Mesenteric fat pad (tissue), 1 donor: ENCODE measurements at places on chromosomes 13 and 19.

DNA sequence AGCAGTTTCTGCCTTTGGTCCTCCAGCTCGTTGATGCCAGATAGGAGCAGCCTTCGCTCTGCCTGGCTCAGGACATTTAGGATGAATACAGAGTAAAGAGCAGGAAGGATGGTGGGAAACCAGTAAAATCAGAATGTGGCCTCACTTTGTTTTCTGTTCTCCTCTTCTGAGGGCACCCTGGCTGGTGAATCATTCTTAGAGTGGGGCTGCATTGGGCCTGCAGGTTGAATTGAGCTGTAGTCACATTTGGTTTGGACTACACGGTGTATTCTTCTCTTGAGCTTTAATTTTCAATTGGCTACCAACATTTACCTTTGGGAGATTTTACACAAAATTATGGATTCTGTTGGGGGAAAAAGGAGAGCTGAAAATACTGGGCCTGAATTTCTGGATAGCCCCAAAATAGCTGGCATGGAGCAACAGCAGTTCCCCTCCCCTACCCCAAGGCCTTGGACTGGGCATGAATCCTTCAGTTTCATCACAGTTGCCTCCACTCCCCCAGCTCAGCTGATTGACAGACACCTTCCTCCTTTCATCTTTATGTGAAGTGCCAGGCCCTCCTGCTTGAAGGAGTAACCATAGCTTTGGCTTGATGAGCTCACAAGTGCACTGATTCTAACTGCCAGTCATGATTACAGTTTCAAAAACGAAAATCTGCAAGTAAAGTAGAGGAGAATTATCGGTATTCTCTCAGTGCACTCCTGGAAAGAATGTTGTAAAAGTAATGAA lies 24.3 kb downstream of the ERCC5 start:
- no peak for DNase-seq

GRCh38 chr13:83153848-83154247 lies 728.4 kb downstream of the SLITRK1 start:
- no peak for DNase-seq

DNA sequence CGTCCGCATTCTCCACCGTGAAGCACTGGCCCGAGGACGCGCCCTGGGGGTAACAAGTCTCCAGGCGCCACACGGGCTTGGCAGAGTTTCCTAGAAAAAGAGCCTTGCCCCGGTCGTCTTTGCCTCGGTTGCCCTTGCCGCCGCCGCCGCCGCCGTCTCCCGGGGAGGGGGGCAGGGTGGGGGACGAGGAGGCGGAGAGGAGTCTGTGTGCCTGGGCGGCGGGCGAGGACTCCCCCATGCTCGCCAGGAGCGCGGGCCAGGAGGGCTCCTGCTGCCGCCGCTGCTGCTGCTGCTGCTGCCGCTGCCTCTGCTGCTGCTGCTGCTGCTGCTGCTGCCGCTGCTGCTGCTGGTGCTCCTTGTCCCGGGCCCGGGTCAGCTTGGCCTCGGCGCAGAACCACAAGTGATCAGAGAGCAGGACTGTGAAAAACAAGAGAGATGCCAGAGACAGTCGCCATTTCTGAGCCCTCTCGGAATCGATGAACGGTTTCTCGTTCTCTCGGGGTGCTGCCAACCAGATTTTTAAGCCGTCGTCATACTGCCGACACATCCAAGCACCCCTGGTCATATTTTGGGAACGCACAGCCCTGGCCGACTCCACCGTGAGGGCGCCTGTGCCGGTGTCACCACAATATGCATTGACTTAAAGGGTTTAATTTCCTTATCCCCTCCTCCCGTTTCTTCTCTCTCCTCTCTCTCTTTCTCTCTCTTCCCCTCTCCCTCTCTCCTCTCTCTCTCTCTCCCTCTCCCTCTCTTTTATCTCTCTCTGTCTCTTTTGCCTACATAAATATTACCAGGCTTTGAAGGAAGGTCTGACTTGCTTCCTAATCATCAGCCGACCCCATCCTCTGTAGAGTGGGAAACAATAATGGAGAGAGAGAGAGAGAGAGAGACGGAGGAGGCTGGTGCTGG lies 349.1 kb downstream of the LIG4 start:
- no peak for DNase-seq

DNA sequence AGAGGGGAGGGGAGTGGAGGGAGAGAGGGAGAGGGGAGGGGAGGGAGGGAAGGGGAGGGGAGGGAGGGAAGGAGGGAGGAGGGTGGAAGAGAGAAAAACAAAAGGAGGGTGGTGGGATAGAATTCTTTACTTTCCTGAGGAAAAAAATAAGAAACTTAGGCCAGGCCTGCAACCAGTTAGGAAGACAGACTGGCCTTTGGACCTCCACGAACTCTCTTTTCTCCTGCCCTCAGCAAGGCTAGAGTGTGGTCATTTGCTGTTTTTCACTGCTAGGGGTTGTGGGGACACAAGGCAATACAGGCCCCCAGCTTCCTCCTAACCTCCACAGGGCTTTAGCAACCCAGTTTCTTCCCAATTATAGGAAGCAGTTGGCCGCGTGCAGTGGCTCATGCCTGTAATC lies 4.2 kb downstream of the CCDC8 start:
- DNase-seq, result no peak

- no peak for DNase-seq
Observed at GRCh38 chr13:65943024-65943423, 1287.1 kb downstream of the PCDH9 start.

DNA sequence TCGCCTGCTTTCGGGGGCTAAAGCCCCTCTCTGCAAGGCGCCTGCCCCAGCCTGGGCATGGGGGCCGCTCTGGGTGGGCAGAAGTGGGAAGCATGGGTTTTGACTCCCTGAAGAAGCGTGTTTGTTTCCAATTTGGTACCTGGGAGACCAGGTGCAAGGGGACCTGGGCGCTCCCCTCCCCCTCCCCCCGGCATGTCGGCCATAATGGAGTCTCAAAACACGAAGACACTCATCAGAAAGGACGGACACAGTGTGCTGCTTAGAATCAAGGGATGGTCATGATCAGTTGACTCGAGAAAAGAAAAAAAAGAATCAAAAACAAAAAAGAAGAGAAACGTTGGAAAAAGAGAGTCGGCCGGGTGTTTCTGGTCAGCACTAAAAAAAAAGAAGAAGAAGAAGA lies 76.8 kb downstream of the IER2 start:
- no peak for DNase-seq

- no peak for DNase-seq
Observed at GRCh38 chr19:55661826-55662225, 7.0 kb downstream of the U2AF2 start.

DNA sequence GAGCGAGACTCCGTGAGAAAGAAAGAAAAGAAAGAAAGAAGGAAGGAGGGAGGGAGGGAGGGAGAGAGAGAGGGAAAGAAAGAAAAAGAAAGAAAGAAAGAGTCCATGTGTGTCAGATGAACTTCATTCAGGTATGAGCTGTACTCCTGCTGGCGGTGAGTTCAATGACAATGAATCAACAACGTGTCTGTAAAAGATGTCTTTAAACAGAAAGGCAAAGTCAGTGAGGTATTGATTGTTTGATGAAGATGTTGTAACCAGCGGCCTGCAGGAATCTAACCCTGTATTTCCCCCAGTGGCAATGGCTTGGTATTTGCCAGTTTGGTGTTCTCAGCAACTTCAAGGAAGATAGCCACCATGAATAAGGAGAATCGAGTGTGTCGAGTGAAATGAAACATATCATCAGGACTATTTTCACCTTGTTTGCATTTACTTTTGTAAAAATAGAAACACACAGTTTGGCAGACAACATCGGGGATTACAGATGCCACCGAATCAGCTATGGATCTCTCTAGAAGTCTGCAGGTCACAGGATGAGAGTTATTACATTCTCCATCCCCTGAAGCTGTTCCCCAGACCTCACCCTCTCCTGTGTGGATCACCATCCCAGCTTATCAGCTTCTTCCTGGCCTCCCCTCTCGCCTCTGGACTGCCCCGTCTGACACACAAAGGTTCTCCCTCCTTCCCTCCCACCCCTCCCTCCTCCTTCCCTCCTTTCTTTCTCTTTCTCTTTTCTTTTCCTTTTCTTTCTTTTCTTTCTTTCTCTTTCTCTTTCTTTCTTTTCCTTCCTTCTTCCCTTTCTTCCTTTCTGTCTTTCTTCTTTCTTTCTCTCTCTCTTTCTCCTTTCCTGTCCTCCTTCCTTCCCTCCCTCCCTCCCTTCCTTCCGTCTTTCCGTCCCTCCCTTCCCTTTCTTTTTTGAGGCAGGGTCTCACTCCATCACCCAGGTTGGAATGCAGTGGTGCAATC lies 8.2 kb upstream of the SBK3 start:
- no peak for DNase-seq

DNA sequence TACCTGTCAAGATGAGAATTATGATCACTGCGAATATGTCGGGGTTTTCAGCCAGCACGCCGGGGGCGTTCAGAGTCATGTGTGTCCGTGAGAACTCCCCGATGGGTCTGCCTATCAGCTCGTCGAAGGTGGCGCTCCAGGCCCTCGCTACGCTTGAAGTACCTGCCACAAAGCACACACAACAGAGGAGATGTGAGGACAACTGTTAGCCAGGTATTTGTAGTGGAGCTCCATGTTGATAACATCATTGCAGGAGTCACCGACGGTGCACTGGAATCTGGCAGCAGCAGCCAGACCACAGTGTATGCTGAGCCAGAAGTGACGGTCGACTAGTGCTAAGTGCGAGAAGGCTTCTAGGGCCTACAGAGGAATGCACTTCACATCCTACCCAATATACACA lies 62.7 kb downstream of the SLC7A1 start:
- DNase-seq, result peak; percentile 76

DNA sequence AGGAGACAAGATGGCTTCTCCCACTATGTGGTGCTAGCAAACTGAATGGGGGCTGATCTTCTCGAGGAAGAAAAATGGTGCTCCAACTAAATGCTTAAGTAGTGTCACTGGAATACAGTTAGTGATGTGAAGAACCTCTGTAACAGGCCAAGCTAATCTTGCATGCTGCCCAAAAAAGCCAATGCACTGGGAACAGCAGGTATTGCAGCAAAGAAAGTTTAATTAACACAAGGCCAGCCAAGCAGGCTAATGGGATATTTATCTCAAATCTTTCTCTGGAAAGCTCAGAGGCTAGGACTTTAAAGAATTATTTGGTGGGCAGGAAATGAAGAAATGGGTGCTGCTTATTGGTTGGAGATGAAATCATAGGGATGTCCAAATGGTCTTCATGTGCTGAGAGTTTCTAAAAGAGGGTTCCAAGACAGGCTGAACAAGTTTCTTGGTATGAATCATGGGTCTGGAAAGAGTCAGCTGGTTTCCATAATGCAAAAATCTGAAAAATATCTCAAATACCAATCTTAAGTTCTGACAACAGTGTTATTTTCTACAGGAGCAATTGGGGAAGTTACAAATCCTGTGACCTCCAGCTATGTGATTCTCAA lies 1550.5 kb downstream of the SLITRK5 start:
- no peak for DNase-seq

DNA sequence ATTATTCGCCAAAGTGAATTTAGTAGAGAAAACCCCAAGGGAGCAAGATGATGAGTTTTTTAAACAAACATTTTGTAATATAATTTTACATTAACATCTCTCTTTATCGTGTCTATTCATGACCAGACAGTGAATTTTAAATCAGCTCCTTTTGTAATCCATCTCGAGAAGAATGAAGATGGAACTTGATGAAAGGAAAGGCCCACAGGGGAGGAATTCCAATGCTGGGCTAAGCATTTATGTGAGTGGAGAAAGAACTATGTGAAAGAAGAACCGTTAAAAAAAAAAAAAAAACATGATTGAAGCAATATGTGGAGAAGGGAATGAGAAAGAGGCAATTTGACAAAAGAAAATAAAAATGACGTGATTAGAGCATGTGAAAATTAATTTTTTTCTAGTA lies 170.6 kb downstream of the KCTD12 start:
- DNase-seq, result no peak

DNA sequence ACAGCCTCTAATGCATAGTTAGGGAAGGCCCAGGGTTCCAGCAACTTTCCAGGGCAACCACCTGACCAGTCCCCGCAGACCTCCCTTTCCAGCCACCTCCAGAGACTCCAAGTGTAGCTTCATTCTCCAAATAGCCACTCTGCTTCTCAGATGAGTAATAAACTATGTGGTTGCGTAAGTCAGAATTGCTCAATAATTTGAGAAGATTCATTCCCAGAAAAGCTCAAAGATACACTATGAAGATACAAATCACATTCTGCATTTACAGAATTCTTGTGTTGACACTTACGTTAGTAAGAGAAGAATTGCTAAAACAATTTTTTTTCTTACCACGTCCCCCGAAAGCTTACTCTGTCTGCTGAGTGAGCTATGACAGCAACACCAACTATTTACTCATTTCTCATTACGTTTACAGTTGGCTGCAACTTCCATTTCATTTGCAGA lies 8.2 kb upstream of the LATS2 start:
- no peak for DNase-seq

- peak; percentile 73 for DNase-seq
Observed at GRCh38 chr13:110303644-110304043, 3.3 kb downstream of the COL4A1 start.

- DNase-seq, result no peak
Observed at GRCh38 chr13:60765700-60766411, 368.8 kb downstream of the TDRD3 start.

DNA sequence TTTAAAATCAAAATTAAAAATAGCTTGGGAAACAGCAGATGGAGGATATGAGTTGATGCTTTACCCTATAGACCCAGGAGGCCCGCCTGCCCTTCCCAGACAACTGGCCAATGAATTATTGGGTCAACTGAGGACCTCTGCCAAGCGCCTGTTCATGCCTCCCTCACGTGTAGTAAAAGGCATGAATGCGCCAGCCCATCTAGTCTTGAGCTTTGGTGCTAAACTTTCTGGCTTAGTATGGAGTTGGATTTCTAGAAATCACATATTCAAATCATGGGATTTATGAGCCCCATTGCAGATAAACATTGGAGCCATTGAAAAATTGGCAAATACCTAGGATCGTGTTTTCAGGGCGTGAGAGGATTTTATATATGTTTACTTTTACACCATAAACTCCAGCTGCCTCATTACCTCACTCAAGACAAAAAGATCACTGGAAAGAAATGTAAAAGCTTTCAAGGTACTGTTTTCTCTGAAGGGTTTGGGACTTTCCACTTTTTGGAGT lies 47.1 kb downstream of the COL4A2 start:
- DNase-seq, result no peak

DNA sequence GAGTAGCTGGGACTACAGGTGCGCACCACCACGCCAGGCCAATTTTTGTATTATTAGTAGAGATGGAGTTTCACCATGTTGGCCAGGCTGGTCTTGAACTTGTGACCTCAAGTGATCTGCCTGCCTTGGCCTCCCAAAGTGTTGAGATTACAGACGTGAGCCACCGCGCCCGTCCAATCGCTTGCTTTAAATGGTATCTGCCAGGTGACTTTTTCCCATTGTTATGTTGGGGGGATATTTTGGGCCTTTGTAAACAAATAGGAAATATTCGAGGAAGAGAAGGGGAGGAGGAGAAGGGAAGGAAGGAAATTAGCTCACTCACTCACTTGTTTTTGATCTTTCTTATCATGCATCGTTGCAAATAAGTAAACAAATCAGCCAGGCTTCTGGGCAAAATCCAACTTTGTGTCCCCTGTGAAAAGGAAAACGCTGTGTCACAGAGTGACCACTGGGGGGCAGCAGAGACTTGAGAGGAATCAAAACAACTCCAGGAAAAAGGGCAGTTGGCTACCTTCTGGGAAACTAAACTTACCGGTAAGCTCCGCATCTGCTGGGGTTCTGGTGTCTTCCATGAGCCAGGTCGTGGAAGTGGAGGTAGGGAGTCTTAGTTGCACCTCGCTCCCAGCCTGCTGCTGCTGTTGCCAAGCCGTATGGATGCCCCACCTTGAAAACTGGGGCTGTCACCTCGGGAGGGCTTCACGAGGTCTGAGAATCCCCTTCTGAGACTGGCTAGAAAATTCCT lies 9.3 kb upstream of the RANBP3 start:
- DNase-seq, result no peak

GRCh38 chr13:44648392-44649103 lies 72.4 kb upstream of the TSC22D1 start:
- no peak for DNase-seq

GRCh38 chr13:40002016-40002415 lies 346.6 kb downstream of the COG6 start:
- DNase-seq, result no peak
